ENCODE measurements at places on chromosomes 7 and 10. TPM values are rescaled to one million over a fixed set of nuclear protein-coding genes. Genes with fewer than 3 reads are reported as not detected.
A peak's percentile ranks its signal among the peaks of the same experiment; 100 is the strongest.

Gene NKX1-2
- not detected for total RNA-seq

DNA sequence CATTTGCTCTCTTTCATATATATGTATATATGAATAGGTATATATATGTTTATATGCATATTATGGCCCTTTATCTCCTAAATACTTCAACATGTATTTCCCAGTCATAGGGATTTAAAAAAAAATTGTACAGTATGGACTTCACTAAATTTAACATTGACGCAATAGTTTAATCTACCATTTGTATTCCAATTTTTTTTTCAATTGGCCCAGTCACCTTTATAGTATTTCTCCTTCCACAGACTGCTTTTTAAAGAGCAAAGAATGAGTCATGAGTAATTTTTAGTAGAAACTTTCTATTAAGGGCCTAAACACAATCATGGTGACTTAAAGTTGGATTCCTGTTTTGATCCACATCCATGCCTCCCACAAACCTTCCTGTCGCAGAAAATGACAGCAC lies 20.5 kb downstream of the CCSER2 start:
- no peak overlapping the region for H3K4me3 ChIP-seq
- DNase-seq: no peak
- no peaks in the 10 kb centered on the region for H3K36me3 ChIP-seq
- H3K27ac ChIP-seq: peak overlapping the region; percentile 63
- no peaks in the 10 kb centered on the region for H3K27me3 ChIP-seq
- no peaks in the 10 kb centered on the region for H3K4me1 ChIP-seq

DNA sequence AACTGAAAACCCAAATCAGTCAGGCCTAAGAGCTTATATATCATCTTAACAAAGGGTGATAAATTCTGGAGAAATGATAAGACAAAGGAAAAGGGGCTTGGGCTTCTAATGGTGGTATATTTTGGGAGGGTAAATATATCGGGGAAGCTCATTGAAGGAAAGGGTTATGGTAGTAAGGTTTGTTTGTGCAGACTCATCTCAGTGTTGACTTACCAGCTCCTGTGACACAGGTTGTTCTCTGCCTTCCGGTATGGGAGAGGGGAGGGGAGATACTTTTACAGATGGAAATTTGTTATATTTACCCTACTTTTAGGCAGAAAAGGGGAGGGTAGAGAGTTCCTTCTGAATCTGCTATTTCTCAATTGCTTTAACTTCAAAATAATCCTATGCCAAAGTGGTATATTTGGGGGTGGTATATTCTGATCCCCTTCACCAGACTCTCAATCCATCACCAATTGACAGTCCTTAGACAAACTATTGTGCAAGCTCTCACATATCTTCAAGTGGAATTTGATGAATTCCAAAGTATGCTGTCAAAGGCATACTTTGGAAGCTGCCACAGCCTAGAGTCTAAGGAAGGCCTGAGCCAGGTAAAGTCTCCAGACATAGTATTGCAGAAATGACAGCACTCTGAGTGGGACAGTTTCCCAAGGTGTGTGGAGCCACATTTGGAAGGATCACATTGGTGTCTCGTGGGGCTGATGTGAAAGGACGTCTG lies 13.3 kb upstream of the PAPSS2 start:
- H3K27me3 ChIP-seq: no peaks in the 10 kb centered on the region
- no peaks in the 10 kb centered on the region for H3K36me3 ChIP-seq
- H3K27ac ChIP-seq: no peak overlapping the region
- H3K4me3 ChIP-seq: no peak overlapping the region
- DNase-seq: no peak
- H3K4me1 ChIP-seq: no peaks in the 10 kb centered on the region

Gene STEAP1
- 1.8 TPM for total RNA-seq

DNA sequence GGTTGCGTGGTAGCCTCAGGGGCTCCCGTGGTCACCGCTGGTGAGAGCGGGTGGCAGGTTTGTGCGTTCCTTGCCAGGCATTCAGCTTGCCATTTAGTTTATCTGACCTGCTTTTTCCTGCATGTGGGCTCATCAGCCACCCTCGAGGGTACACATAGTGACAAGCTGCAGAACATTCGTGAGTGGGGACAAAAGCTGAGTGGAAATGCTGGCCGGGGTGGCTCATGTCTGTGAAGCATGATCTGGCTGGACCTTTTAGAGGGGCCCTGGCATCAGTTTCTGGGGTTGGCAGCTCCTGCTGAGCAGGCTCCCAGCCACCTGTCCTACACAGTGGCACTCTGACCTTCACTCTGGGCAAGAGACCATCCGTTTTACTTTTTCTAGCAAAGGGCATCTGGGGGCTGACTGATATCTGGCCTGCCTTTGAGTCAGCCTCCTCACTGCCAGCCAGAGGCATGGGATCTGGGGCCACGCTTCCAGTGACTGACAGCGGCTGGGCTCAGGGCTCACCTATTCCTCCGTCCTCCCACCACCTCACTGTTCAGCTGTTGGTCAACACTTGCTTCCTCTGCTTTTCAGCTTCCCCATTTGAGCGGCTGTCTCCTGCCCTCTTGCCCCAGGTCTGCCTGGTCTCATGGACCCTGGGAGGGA lies 75.0 kb downstream of the LANCL2 start:
- no peaks in the 10 kb centered on the region for H3K36me3 ChIP-seq
- no peaks in the 10 kb centered on the region for H3K4me1 ChIP-seq
- H3K4me3 ChIP-seq: no peak overlapping the region

Gene GHRHR
- total RNA-seq: not detected
